ENCODE measurements at places on chromosomes 12 and 14.

- no peak for DNase-seq
Observed at GRCh38 chr14:69647213-69647612, 35.8 kb downstream of the SUSD6 start.

DNA sequence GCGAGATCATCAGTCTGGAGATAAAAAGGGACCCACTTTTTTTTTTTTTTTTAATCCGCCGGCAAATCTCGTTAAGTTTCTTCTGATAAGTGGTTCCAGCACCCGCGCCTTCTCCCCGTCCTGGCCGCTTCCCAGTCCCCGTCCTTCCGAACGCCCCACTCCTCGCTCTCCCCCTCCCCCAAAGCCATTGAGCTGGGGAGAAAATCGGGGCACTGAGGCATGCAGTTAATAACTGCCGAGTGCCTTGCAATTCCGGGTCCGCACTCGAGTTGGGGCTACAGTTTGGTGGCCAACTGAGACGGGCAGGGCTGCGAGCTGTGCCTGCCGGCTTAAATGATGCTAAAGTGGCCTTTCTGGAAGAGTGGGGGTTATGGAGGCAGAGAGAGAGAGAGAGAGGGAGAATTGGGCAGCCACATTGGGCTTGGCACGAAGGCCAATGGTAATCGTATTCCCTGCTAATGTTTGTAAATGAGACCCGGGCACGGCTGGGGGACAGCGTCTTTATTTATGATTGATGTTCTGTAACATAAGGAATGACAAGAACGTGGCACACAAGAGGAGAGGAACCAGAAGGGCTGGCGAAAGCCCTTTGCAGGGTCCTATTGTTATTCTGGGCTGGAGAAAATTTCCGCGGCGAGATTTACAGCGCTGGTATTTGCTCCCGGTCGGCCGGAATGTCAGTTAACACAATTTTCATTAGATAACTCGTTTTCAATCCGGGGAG lies 115.4 kb upstream of the MYL2 start:
- no peak for DNase-seq

DNA sequence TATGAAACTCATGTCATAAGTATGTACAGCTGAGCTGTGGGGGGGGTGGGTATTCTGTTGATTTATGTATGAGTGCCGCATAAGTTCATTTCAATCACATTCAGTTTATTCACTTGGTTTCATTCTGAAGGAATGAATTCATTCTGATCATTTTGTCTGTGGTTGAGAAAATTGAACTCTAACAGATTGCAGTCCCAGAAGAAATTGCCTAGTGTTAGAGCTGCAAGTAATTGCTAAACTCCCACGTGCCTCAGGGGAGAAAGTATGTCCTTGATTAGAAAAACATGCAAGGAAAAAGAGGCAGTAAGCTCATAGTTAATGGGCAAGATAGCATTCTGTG lies 442.4 kb upstream of the MGAT4C start:
- DNase-seq: no peak

- DNase-seq: no peak
Observed at GRCh38 chr12:116606397-116606796, 47.2 kb downstream of the MAP1LC3B2 start.

- DNase-seq: no peak
Observed at GRCh38 chr14:89067293-89067972, 243.0 kb downstream of the TTC8 start.

Measured in A549 (cell line).